Skin of body (tissue), 3 donors: ENCODE measurements at places on chromosomes 11 and 22. TPM values are rescaled to one million over a fixed set of nuclear protein-coding genes. Genes with fewer than 3 reads are reported as not detected.

The OTOG gene
- total RNA-seq, result under 0.01 TPM

The MISFA gene
- 2.6 TPM for total RNA-seq

The FERMT3 gene
- 7.2 TPM for total RNA-seq

The OR10A2 gene
- total RNA-seq, result not detected

The ZBTB16 gene
- 25.6 TPM for total RNA-seq

The ACR gene
- total RNA-seq, result 0.39 TPM

The NTM gene
- total RNA-seq, result 10.8 TPM

The NRIP3 gene
- 0.39 TPM for total RNA-seq

The RCOR2 gene
- 2.1 TPM for total RNA-seq

The LRRC74B gene
- 0.20 TPM for total RNA-seq

The KRTAP5-1 gene
- 0.30 TPM for total RNA-seq

The MEI1 gene
- total RNA-seq, result 0.59 TPM

DNA sequence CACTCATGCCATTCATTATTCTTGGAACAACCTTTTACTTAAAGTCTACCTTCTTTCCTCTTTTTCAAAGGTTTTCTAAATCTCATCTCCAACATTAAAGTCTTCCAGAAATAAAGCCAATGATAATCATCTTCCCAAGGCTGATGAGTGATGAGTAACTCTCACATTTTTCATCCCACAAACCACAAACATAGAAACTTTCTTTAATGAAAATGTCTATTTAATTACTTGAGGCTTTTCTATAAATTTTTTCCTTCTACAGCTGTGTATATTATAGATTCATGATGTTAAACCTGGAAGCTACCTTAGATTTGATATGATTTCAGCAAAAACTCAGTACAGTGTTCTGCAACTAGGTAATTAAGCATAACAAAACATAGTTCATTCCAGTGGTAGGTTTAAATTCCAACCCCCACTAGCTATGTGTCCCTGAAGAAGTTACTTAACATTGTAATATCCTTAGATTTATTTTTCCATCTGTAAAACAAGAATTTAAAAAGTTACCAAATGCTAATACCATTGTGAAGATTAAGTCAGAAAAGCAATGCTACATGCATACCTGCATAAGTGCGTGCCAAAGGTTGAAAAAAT, 845.4 kb downstream of the KCNA4 start:
- no peak for DNase-seq

DNA sequence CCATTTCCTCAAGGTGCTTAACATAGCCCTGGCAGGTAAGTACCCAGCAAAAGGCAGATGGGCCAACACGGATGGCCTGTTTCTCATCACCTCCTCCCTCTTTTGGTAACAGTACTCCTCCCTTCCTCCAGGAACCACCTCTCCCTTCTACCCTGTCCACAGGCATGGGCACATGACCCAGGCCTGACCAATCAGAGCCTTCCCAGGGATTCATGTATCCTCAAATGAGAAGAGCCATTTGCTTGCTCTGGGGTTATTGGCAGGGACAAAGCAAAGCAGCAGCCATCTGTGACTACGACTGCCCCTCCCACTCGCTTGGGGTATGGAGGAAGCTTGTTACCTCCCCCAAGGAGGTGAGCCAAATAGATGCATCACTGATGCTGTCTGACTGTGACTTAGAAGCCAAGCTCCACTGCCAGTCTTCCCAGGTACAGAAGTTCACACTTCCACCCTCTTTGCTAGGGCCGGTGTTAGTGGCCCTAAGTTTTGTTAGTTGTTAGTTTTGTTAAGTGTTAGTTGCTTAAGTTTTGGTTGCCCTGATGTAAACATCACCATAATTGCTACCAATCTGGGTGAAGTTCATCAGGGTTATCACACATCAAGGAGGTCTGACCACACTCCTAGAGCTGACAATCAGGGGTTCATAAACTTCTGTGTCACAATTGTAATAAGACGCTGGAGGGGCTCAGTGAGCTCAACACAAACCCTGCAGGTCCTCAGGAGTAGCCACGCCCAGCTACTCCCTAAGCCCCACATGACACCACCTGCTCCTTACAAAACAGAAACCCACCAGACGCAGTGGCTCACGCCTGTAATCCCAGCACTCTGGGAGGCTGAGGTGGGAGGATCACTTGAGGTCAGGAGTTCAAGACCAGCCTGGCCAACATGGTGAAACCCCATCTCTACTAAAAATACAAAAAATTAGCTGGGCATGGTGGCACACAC, 57.3 kb downstream of the ARFGAP3 start:
- DNase-seq, result no peak

DNA sequence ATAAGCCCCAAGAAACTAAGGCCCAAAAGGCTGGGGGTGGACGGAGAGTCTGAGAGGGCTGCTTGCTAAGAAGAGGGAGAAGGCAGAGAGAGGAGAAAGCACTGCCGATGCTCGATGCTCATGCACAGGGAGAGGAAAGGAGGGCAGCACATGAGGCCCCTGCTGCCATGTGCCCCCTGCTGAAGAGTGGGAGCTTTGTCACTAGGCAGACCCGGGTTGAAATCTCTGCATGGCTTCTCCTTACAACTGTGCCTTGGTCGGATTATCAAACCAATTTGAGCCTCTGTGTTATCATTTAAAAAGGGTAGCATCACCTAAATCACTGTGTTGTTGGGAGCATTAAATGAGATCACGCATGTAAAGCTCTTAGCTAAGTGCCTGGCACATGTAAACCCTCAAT, 330.5 kb downstream of the NXPE2 start:
- DNase-seq, result no peak

DNA sequence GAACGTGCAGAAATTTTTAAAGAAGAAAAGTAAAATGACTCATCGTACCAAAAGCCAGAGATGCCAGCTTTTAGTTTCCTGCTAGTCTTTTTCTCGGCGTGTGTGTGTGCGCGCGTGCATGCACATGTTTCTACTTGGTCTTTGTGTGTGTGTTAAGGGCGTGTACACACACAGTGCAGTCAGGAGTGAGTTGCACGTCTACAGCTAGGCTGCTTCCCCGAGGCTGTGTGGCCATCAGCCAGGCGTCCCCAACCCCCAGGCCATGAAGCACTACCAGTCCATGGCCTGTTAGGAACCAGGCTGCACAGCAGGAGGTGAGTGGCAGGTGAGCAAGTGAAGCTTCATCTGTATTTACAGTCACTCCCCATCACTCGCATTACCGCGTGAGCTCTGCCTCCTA, 36.4 kb downstream of the KCNQ1 start:
- no peak for DNase-seq

DNA sequence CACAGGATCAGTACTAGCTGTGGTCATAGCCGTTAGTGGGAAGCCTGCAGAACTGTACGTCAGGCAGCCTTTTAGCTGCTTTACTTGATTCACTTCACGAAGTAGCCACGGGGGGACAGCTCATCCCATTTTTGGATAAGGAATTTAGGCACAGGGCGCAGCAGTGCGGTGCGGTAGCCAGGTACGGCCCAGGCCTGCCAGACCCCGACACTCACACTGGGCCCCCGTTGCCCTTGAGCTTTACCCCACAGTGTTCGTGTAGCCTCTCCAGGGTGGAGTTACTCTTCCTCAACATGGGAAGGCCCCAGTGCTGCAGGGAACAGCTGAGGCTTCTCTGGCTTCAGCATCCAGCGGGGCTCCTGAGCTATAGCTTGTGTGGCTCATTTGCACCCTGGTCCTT, 59.4 kb downstream of the SBF1 start:
- no peak for DNase-seq

DNA sequence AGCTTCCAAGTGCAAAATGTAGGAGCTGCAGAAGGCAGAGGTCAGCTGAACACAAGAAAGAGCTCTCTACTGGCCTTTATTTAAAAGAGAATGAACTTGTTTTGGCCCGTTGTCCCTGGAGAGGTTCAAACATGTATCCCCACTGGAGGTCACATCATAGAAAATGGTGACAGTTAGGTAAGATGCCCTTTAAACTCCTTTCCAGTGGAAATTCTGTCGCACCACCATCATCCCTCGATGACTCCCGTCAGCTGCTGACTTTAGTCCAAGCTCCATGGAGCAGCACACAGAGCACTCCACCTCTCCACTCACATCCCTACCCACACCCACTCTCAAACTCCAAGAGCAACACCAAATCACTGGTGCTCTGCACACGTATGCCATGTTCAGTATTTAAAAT, 15.2 kb upstream of the P4HA3 start:
- DNase-seq, result no peak

GRCh38 chr22:35431483-35432227, 31.7 kb downstream of the MCM5 start:
- no peak for DNase-seq

GRCh38 chr11:86987679-86988078, 32.5 kb upstream of the FZD4 start:
- DNase-seq, result no peak

DNA sequence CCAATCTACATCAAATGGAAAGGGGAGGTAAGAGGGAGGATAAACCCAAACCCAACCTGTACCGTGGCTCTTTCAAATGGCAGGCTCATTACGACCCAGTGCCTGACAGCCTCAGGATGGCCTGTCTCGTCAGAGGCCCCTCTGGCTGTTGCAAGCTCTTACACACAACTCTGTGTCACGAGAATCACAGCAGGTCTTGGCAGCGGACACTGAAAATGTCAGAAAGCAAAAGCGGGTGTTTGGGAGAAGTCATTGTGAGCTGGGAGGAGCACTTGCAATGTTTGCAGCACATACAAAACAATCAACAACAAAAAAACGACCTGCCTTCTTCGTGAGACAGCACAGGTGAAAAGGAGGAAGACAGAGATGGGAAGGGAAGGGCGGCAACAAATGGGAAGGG, 248.1 kb downstream of the OPCML start:
- no peak for DNase-seq

DNA sequence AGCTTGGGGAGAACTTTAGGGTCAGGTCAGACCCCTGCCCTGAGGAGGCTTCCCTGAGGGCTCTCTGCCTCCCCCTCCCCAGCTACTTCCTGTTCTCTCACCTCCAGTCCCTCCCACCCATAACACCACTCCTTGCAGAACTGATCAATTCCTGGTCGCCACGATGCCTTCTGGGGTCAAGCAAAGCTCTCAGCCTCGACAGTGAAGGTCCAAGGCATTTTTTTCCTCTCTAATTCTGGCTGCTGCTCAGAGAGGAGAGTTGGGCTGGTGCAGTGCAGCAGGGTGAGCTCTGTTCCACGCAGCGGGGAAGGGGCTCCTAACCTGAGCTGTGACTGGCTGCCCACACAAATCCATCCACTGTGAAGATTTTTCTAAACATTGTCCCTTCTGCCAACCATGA, 628.4 kb downstream of the BRD1 start:
- no peak for DNase-seq

- no peak for DNase-seq
Observed at GRCh38 chr22:46237453-46238124, 12.5 kb downstream of the CDPF1 start.

GRCh38 chr11:12372111-12372510, 5.3 kb upstream of the PARVA start:
- no peak for DNase-seq

GRCh38 chr11:83982825-83983224, 696.7 kb upstream of the CCDC90B start:
- DNase-seq, result no peak

GRCh38 chr11:67436459-67437081, 912 bp downstream of the PTPRCAP start:
- no peak for DNase-seq

DNA sequence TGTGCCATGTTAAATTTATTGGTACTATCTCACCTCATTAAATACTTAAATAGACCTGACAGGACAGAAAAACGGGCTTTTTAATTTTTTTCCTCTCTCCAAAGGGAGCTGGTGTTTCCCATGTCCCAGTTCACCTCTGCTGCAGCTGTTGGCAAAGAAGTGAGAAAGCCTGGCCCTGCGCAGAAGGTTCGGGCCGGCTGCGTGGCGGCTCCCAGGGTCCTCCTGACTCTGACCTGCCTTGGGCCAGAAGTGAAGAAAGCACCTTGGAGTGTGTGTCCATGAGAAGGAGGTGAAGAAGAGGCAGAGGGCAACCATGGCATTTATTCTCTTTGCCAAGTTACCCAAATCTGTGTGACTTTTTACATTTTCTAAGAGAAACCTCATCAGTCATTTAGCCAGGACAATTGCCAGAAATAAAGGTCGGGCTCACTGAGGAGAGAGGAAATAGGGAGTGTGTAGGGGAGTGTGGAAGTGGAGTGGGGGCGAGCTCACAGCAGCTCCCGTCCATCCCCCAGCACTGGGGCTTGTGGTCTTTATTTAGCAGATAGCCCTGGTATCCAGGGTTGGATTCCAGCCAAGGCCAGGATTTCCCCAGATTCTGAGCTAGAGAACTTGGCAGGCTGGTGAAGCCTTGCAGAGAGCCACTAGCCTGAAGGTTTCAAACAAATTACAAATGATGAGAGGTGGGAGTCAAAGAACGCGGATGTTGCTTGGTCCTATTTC, 102.4 kb upstream of the CADM1 start:
- no peak for DNase-seq

DNA sequence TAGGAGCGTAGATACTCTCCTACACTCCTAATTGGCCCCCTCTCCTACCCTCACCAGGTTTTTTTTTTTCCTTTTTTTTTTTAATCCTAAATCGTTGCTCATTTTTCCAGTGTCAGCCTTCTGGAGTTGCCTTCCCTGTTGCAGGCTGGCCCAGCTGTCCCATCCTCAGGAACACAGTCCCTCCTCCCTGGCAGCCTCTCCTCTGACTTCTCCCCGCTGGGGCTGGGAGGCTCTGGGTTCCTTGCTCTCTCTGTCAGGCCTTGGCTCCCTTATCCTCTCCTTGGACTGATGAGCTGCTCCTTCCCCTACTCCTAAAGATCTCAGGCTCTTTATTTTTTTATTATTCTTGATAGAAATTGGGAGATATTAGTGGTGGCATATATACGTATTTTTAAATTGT, 62.2 kb downstream of the PKNOX2 start:
- DNase-seq, result no peak

GRCh38 chr11:47148903-47149531, 27.7 kb downstream of the ARFGAP2 start:
- DNase-seq, result no peak

GRCh38 chr11:66015454-66015881, 3.7 kb downstream of the CST6 start:
- DNase-seq, result no peak

GRCh38 chr11:112858289-112859023, 102.8 kb upstream of the NCAM1 start:
- no peak for DNase-seq

DNA sequence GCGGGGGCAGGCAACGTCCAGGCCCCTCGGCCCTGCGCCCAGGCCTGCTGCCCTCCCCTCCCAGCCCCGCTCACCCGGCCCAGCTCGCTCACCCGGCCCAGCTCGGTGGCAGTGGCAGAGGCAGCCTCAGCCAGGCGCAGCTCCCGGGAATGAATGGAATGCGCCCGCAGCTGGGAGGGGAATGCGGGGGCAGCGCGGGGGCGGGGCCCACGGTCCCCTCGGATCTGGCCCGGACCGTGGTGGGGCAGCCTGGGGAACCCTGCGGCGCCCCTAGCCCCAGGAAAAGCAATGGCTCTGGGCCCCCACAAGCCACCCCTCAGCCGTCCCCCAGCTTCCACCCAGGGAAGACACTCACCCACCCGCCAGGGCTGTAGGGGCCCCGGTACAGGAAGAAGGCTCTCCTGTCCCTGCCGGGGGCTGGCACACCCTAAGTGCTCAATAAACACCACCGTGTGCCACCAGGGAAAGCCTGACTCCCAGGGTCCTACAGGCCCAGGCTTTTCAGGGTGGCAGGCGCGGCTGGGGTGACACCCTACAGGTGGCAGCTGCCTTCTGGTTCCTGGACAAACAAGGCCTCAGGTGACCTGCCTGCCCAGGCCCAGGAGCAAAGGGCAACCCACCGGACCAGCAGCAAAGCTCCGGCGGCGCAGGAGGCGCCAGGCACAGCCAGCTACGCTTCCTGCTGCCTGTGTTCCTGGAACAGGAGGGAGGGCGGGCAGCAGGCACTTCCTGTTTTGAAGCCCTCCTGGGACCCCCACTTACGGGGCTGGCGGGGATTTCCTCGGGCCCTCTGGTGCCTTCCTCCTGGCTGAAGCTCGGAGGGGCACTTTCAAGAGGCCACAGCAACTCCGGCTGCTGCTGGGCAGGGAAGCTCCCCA, 13.8 kb downstream of the PLXNB2 start:
- DNase-seq, result no peak
